ENCODE measurements at places on chromosomes 6 and 20.
A peak's percentile ranks its signal among the peaks of the same experiment; 100 is the strongest.

DNA sequence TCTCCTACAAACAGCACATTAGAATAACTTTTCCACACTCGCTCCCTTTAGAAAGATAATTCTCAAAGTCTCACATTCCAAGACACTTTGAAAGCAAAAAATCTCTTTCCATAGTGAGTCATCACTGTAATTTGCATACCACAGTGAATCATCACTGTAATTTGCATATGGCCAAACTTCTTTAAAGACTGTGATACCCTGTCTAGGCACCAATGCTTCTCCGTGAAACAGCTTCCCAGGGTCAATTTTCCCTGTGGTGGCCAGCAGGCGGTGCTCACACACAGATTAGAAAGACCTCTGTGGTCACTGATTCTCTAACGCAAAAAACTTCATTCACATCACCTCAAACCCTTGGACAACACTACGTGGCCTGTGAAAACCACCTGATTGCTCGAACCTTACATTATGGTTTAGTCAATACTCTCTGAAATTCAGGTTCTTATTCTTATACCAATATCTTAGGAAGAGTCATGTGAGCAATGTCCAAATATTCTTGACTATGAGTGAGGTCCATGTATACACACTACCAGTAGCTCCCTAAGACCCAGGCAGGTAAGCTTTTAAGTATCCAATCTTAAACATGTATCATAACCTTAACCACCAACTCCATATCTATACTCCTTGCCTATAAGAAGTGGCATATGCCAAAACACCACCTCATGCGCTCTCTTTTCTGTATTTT, 78.5 kb upstream of the PHACTR1 start:
- peak; percentile 63 for DNase-seq

DNA sequence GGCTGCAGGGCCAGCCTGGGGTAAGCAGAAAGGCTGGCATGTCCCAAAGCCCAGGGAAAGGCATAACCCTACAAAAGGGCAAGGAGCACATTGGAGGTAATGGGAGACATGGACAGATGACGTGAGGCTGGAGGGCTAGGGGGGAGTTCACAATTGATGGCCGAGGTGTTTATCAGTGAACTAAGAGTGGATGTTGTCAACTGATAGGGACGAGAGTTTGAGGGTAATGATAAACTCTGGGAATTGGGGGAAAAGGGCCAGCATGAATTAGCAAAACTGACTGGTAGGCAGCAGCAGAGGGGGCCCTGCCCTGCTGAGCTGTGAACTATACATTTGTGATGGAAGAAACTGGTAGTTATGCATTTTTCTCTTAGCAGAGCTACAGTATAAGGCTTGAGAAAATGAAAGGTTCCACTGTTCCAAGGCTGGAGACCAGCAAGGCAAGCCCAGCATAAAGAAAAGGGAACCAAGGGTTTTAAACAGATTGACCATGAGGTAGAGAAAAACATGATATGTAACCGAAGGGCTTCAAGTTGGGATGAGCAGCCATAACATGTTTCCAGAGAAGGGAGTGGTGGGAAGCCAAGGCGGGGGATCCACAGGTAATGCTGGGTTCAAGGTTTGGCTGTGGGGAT, 98.1 kb upstream of the MLN start:
- DNase-seq, result no peak

- no peak for DNase-seq
Observed at GRCh38 chr20:46637020-46637419, 14.2 kb downstream of the SLC13A3 start.

- DNase-seq, result no peak
Observed at GRCh38 chr6:108736832-108737231, 111.4 kb upstream of the ARMC2 start.

DNA sequence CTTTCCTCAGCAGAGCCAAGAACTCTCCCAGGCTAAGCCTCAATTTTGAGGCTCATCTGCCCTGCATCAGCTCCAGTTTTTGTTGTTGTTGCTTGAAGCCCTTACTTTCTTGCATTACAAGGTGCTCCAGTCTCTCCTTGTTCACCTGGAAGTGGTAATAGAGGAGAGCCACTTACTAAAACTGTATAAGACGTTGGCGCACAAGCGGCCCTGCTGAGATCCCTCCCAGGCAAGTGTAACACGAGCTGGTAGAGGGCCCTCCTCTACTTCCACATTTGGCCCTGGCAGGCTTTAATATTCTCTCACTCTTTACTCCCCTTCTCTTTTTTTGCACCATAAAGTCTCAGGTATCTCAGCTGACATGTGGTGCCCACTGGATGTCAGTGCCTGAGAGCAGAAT, 19.5 kb downstream of the GCM2 start:
- no peak for DNase-seq

- DNase-seq, result no peak
Observed at GRCh38 chr6:6006006-6006427, 708 bp downstream of the NRN1 start.

GRCh38 chr6:166997768-166998255, 1.4 kb upstream of the CEP43 start:
- peak; percentile 42 for DNase-seq

GRCh38 chr6:147621263-147621662, 112.8 kb downstream of the SAMD5 start:
- no peak for DNase-seq

DNA sequence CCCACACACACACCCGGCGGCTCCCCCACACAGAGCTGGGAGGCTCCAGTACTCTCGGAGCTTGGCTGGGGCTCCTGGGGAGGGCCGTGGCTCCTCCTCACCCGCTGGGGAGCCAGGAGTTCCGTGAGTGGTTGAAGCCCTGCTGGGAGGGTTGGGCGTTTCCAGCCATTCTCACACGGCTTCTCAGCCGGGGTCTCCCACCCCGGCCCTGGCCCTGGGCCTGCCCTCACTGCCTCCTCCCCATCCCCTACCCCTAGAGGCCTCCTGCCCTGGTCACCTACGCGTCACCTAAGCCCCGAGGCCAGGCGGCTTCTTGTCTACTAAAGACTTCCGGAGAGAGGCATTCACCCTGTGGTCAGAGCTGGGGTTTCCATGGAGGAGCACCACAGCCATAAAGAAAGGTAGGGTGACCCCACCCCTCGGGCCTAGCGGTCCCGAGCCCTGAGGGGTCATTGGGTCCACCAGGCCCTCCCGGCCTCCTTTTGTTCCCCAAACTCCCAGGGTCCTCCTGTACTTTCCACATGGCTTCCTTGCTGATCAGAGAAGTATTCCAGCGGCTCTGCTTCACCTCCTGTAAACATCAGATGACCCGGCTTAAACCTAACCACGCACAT, 99.3 kb downstream of the TTLL2 start:
- DNase-seq, result no peak

GRCh38 chr20:12199703-12200102, 282.0 kb downstream of the BTBD3 start:
- no peak for DNase-seq

DNA sequence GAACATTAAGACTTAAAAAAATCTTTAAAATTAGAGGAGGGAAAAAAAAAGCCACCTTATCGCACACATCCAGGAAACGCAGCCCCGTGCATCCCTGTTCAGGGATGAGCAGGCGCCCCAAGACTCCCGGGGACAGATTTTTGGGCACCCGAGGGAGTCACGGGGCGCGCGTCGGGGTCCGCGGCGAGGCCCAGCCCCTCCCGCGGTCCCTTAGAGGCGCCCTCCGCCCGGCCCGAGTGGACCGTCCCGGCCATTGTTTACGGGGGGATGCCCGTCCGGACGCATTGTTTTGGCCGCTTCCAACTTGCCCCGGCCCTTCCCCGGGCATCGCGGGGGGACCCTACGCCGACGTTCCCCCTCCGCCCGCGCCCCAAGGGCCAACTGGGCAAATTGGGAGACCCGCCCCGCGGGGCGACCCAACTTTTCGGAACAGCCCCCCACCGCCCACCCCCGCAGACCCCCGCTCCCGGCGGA, 610 bp downstream of the ZNF217 start:
- DNase-seq, result no peak

DNA sequence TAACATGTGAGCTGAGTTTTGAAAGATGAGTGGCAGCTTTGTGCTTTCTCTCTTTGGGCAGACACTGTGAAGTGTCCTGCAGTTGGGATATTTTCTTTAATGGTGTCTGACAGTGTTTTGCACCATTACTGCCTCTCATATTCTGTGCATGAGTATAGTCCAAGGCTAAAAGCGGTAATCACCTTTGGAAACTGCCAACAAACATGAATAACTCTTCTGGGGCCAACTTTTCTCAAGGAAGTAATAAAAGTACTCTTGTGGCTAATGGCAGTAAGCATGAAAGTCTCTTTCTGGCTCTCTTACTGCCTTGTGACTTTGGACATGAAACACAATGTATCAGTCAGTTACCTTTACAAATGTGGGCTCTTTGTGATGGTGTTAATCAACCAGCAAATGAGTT, 91.7 kb upstream of the SOX4 start:
- DNase-seq, result no peak

DNA sequence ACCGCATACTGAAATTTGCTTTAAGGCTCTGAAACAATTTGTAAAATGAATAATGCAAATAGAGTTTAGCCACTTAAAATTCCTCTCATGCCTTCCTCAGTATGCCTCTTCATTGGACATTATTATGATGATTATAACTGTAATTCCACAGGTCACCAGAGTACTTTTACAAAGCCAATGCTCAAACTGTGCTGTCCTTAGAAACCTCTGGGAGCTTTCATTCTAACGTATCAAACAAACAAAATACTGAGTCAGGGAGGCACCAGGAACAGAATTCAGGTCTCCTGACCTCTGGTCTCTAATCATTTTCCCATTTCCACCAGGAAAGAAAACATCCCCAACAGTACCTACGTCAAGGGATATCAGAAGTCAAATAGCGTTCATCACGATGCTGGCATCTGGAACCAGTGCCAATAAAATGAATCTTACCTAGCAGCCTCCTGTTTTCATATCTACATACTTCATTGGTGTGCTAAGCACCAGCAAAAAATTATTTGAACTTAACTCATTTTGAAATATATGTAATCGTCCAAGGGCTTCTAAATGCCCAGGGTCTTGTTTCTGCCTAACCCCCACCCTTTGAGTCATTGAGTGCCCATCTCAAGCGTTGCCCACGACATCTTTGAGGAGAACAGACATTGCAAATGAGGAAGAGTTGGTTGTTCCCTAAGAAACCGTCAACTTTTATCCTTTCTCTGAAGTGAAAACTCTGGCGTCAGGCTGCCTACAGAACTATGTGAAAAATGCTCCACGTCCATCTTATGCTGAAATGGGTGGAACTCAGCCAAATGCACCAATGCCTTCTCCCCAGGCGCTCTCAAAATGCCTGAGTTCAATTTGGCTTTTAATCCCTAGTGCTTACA, 37.9 kb downstream of the NEDD9 start:
- no peak for DNase-seq

Measured in iPS DF 19.7 (cell line).